ENCODE measurements at places on chromosomes 5 and 9.
A peak's percentile ranks its signal among the peaks of the same experiment; 100 is the strongest.

- DNase-seq = no peak
Measured at GRCh38 chr9:136080716-136081112, 14.4 kb downstream of the NACC2 start.

DNA sequence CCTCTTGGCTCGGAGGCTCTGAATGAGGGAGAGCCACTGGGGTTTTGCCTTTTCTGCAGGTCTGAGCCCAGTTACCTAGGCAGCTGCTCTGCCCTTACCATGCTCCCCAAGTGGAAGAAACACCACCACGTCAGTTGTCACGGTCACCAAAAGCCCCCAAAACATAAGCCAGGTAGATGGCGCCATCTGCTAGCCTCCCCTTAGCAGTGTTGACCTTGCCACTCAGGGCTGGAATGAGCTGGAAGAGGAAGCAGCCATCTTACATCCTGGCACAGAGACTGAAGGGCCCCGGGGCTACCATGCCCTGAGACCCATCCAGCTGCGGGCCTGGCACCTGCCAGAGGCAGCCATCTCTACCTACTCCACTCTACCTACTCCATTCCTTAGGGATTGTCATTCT is 7.4 kb downstream of the ZER1 start:
- DNase-seq = no peak

DNA sequence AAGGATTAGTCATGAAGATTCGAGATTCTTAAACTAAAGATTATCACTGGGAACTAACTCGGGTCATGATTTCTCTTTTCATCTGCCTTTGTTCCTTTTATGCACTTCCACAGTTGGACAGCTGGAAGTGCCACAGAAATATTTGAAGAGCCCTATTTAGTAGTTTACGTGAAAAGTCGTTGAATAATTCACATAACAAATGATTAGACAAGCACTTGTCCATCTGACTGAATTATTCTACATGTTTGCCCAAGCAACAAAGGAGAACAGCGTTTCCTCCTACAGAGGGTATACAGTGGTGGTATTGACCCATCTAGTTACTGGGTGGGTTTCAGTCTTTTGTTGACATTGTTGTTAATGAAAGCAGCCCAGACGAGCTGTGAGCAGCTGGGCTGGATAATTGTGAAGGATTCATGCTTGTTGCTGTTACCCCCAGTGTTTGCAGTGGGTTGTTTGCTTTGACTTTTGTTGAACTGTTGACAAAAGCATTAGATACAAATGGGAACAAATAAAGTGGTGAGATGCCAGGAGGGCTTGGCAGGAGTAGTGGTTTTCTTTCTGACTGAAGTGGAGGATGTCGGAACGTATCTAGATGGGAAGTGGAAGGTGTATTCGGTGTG is 96.2 kb downstream of the TLE4 start:
- no peak for DNase-seq

DNA sequence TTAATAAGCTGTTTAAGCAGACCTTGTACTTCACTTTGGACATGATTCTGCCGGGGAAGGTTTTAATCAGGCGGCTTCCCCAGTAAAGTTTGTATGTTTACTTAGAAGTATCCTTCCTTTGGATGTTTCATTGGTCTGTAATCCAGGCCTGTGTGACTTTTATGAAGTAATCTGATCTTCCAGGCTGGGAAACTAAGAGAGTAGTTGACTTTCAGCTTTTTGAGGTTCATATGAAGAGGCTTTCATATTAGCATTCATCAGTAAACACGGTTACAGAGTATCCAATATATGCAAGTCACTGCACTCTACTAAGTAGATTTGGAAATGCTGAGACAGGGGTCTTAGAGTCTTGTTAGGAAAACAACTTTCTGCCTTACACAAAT is 1.1 kb downstream of the DNAJC21 start:
- peak; percentile 26 for DNase-seq

GRCh38 chr9:81375187-81376100 is 313.9 kb downstream of the TLE1 start:
- no peak for DNase-seq

DNA sequence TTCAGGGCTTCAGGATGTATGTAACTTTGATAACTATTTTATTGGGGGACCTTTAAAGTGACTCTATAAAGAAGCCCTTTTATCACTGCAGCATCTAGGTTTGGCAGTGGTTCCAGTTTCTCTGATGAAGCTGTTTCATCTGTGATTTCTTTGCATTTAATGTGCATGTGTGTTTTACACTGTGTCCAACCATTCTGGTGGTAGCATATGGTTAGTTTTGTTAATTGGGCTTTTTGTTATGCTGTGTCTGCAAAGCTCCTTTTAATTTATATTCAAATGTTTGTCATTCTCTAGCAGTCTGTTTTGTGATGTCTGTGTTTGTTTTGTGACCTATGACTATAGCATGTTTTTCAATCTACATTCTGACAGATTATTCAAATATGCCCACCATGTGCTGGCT is 294.8 kb downstream of the DNAH5 start:
- DNase-seq = no peak

GRCh38 chr5:156391139-156391538 is 64.2 kb downstream of the SGCD start:
- no peak for DNase-seq

DNA sequence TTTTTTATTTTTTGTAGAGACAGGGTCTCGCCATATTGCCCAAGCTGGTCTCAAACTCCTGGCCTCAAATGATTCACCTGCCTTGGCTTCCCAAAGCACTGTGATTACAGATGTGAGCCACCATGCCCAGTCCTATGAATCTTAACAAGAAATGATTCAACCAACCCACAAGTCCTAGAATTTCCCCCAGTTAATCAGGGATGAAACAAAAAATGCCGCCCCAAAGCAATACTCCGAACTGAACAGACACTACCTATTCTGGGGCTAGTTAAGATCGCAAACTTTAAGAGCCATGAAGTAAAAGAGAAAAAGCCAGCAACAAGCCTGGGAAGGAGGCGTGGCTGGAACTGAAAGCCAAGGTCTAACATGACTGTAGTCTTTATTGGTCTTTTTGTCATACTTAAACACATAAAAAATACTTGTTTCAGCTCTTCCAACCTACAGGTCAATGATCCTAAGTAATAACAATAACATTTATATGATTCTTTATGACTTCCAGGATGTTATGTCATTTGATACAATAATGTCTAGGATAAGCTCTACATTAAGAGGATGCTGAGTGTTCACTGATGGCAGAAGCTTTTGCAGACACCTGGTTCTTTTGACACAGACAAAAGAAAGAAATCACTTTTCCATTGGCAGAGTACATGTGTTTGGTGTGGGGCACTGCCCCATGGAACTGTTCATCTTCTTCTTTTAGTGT is 361.1 kb upstream of the TLE4 start:
- DNase-seq = no peak

DNA sequence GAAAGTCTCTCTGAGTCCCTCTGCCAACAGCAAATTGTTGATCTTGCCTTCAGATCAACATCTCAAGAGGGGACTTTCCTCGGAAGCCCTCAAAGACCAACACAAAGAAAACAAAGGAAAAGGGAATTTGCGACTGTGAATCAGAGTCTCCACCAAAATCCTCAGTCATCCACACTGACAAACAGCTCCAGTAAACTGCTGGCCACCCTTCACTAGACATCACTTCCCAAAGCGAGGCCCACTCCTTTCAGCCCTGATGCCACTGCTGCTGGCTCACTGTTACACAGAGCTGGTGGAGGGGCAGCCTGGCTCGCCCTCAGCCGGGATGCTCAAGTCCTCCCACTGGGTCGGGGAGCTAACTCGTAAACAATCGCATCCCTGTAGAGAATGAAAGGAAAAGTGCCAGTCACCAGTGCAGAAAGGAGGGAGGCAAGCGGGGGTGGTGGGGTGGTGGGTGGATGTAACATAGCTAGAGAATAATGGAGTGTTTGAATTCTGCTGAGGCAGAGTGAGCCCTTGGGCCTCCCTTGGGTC is 1.3 kb downstream of the FGF1 start:
- peak; percentile 27 for DNase-seq

DNA sequence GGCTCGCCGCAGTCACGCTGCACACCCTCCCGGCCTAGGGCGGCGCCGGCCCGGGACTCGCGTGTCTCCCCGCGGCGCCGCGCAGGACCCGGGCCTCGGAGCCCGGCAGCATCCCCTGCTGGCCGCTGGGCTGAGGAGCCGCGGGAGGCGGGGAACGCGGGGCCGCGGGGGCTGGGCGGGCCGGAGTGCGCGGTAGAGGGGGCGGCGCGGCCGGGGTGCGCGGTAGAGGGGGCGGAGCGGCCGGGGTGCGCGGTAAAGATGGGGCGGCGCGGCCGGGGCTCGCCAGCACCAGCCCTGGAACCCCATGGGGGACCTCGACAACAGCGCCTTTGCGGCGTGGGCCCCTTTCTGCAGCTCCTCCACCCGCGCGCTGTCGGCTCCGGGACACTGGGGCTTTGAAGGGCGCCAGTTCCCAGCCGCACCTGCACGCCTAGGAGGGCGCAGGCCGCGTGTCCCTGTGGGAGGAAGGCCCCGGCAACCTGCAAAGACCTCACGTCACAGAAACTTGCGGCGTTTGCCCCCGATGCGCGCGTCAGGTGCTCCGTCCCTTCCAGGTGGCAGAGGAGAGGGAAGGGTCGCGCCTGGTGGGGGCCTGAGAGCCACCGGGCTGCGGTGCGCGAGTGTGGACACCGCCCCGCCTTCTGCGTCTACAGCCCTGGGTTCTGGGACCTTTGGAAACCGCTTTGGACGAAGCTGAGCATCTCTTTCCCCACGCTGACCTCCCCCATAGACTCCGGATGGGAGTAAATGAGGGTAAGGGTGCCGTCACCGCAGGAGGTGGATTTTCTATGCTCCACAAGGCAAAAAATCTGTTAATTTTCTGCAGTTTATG is 49.6 kb downstream of the NSUN2 start:
- DNase-seq = peak; percentile 88

DNA sequence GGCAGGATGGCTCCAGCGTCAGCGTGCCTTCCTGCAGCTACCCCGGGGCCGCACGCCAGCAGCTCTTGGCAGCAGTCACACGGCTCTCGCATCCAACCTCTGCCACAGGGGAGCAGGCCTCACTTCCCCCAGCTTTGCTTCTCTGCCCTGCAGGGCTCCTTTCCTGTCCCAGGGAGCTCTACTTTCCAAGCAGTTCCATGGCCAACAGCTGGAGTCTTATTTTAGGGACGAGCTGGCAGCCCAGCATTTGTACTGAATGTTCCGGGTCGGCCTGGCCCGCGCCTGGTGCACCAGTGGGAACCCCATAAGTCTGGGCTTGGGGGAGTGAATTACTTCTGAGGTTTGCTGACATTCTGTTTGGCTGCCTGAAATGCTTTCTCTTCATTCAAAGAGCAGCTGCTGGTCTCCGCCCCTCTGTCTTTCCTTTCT is 34.6 kb downstream of the GADD45G start:
- no peak for DNase-seq

DNA sequence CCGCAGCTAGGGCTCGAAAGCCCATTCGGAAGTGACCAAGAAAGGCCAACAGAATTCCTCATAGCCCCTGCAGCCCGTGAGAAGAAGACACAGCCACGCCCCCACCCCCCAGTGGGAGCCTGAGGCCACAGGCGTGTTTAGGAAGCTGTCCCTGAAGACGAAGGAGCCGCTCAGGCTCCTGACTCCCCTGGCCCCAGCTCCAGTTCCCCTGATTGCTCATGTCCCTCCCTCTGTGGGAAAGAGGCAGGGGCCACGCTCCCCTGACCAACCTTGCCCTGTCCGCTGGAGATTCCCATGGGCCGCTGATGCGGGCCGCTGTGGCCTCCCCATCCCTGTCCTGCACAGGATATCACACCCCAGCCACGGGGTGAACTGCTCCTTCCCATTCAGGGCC is 13.6 kb downstream of the ROPN1L start:
- no peak for DNase-seq

DNA sequence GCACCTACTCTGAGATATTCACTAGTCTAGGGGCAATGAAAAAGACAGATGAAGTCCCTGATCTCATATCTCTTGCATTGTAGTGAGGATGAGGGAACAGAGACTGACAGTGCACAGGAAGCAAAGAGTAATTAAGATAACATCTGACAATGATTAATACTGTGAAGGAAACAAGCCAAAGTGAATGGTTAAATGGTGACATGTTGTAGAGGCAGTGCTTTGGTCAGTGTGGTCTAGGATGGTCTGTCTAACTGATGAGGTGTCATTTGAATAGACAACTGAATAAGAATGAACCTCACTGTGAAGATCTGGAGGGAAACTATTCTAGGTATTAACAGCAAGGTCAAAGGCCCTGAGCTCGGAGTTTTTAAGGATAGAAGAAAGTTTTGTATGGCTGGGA is 333.3 kb upstream of the GRIA1 start:
- DNase-seq = no peak

- DNase-seq = peak; percentile 86
Measured at GRCh38 chr9:136902259-136902821, 16.0 kb downstream of the TRAF2 start.

GRCh38 chr5:82594097-82594496 is 315.9 kb upstream of the RPS23 start:
- no peak for DNase-seq

- no peak for DNase-seq
Measured at GRCh38 chr5:151597749-151598148, 6.6 kb upstream of the FAT2 start.

- DNase-seq = peak; percentile 33
Measured at GRCh38 chr9:4298255-4299004, 1.4 kb downstream of the GLIS3 start.

- no peak for DNase-seq
Measured at GRCh38 chr5:81965524-81965923, 6.3 kb upstream of the ATG10 start.

GRCh38 chr5:111280282-111280951 is 56.2 kb downstream of the CAMK4 start:
- no peak for DNase-seq

GRCh38 chr9:79176014-79176697 is 395.6 kb upstream of the TLE4 start:
- no peak for DNase-seq

DNA sequence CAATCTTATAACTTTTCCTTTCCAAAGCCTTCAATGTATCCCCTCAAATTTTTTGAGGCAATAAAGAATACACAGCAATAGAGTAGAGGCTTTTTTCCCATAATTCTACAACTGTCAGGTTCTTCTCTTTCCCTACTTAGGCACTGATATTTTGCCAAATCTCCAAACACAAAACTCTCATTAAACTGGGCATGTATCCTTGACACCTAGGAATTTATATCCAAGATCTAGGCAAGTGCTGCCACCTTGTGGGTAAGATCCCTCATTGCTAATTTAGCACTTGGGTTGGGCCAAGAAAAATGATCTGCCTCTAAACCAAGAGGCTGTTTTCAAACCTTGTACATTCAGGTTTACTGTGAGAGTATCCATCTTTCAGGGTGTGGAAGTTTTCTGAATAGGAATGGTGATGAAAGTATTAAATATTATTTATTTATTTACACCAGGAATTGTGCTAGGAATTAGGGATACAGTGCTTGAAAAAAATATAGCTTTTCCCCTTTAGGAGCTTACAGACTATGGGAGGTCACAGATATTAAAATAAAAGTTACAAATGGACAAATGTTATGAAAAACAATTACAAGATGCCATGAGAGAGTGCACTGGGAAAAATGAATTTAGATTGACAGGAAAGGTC is 17.6 kb downstream of the TSTD2 start:
- peak; percentile 54 for DNase-seq

DNA sequence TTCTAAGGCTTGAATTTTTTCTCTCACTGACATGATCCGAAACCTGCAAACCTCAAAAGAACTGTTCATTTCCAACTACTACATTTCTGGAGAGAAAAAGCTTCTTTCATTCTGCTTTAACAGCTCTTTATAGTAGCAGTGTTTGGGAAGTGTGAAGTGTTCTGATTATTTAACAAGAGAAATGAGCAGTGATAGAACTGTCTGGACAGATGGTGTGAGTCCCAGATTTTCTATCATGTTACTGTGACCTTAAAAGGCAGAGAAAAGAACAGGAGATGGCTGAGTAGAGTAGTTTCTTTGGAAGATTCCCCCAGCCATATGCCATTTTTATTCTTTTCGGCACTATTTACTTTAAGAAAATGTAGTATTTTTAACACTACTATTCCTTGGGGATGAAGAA is 41.3 kb upstream of the TAL2 start:
- no peak for DNase-seq
